Bone marrow (tissue), 2 donors: ENCODE measurements at places on chromosomes 3 and 15.

DNA sequence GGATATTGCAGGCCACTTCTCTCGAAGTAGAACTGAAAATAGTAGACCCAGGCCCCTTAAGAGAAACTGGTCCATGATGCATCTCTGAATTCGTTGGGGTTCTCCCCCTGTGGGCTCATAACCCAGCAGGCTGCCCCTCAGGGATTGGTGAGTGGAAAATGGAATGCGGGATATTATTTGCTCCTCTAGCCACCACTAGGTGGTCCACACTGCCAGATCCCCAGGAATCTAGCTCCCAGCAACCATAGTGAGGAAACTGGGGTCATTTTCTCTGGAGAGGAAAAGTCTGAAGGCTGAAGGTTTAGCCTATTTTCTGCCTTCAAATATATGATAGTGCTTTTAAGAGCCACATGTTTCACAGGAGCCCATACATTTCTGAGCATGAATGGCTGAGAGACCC, 6.7 kb downstream of the CX3CR1 start:
- DNase-seq = no peak

- DNase-seq = peak; percentile 13
Observed at GRCh38 chr3:43855674-43856299, 165.0 kb downstream of the ABHD5 start.

GRCh38 chr15:33068511-33068990, 126.0 kb downstream of the FMN1 start:
- DNase-seq = no peak

DNA sequence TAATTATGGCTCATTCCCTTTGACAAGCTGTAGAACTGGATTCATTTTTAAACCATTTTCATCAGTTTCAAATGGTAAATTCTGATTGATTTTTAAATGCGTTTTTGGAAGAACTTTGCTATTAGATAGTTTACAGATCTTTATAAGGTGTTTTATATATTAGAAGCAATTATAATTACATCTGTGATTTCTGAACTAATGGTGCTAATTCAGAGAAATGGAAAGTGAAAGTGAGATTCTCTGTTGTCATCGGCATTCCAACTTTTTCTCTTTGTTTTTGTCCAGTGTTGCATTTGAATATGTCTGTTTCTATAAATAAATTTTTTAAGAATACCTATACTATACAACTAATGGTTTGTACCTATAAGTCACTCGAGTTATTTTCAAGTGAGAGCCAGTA, 62.7 kb downstream of the PXYLP1 start:
- no peak for DNase-seq

GRCh38 chr15:62141200-62141599, 23.9 kb downstream of the C2CD4B start:
- no peak for DNase-seq

DNA sequence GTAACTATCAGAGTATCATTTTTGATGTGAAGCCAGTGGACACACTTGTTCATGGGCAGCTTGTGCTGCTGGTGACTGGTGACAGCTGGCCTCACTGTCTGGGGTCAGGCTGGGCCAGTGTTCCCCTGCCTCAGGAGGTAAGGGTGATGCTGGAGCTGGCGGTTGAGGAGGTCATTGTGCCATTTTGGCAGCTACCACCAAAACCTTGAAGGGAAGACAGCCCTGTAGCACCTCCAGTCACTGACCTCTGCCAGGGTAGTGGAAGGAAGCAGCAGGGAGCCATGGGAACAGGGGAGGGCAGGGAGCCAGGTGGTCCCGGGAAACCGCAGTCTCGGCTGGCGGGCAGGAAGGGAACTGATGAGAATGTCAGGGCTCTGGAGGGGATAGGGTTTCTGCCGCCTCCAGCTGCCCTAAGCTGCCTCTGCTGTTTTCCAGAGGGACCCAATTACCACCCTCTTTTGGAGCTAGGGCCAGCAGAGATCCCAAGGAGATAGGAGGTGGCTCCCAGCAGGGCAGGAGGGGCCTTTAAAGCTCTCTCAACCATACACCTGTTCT, 24.8 kb downstream of the FOXL2NB start:
- no peak for DNase-seq

- DNase-seq = no peak
Observed at GRCh38 chr15:97718509-97718908, 242.0 kb upstream of the ARRDC4 start.

DNA sequence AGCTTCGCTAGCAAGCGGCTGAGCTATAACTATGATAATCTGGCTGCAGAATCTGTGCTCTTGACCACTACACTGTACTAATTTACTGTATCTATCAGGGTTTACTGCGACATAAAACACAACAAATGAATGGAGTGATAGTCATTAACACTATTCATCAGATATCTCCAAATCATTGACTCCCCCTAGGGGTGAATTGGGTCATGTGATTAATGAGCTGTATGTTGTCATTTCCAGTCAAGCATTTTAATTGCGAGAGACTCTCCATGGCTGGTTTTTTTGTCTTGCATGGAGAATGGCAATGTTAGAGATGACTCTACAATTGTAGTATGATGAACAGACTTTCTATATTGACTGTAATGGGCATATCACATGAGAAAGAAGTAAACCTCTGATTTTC, 10.5 kb upstream of the TM4SF18 start:
- no peak for DNase-seq

- no peak for DNase-seq
Observed at GRCh38 chr15:78216276-78217104, 17.9 kb downstream of the ACSBG1 start.

DNA sequence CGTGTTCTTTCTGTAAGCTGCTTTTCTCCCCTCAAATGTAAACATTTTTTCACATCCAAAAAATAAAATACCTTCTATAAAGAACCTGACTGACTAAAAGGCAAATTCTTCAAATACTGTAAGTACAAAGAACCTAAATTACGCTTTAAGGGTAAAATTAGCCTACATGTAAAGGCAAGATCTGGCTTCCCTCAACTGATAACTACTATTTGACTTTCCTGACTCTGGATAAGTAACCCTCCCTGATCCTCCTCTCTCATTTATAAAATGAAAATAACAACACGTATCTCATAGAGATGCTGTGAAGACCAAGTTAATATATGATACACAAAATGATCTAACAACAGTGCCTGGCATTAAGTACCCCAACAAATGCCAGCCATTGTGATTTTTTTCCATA, 12.2 kb downstream of the ADAM10 start:
- no peak for DNase-seq
